Esophagus squamous epithelium (tissue), 5 donors: ENCODE measurements at places on chromosomes 7 and 10.

GRCh38 chr10:114306116-114306973 lies 67.3 kb downstream of the VWA2 start:
- DNase-seq: no peak

- DNase-seq: no peak
Observed at GRCh38 chr7:150978126-150978789, at the start of gene KCNH2. Gene KCNH2 (minus strand): TSS chr7:150978321. CDS start chr7:150977913, 408 bp downstream.

GRCh38 chr10:16967866-16968415 lies 150.7 kb upstream of the RSU1 start:
- no peak for DNase-seq

- DNase-seq: no peak
Observed at GRCh38 chr7:105678811-105679495, 97.7 kb upstream of the EFCAB10 start.

GRCh38 chr10:103487410-103487708 lies 6.1 kb upstream of the NEURL1 start:
- DNase-seq: no peak

GRCh38 chr7:157017603-157018327 lies 7.3 kb upstream of the MNX1 start:
- DNase-seq: no peak

DNA sequence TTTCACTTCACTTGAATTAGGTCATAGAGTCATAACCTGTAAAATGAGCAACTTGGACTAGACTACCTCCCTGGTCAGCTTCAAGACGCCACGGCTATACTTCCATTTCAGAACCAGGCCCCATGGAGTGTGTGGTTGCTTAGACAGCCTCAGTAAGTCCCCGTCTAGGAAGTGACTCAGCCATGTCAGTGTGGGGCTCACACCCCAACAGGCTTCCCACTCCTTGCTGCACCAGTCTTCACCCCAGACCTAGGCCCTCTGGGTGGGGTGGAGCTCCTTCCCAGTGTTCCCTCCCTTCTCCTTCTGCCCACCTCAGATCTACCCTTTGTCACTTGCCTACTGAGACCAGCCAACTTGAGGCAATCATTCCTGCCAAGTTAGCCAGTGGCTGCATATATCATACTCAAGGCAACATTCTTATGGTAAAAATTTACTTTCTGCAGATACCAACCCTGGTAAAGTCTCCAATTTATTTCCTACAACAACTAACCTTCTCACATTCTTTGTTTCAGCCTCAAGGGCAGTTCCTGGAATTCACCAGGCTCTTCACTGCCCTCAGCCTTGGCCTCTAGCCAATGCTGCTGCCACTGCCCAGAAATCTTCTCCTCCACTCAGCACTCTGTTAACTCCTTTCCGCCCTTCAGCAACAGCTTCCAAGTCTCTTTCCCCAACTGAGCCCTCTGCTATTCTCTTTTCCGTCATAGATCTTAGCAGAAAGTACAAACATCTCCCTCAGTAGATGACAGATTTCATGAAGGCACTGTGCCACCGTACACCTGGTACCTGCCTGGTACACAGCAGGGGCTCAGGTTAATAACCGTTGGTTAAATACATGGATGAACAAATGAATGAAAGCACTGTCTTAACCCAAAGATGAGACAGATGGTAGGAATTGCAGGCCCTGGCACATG lies 31.3 kb upstream of the ZNRF2 start:
- no peak for DNase-seq

- DNase-seq: no peak
Observed at GRCh38 chr10:78529262-78529661, 495.6 kb downstream of the RPS24 start.

DNA sequence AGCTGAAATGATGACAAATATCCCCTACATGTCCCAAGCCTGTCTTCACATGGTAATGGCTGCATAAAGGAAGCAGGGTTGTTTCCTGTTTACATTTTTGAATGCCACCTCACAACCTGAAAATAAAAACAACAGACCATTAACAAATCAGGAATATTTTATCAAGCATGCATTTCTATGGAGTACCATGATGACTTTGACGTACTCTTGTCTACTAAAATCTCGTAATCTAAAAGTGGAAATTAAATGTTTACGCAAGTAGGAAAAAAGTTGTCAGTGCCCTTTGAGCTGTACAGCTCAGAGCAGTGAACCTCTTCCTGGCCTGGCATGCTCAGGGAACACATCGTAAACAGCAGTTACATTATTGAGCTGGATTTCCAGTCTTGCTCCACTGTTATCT lies 194.1 kb downstream of the INHBA start:
- no peak for DNase-seq

- no peak for DNase-seq
Observed at GRCh38 chr10:124066126-124066700, 27.2 kb downstream of the CHST15 start.

GRCh38 chr7:36942955-36943354 lies 218.7 kb upstream of the AOAH start:
- DNase-seq: no peak

GRCh38 chr7:146773506-146773905 lies 656.9 kb downstream of the CNTNAP2 start:
- DNase-seq: no peak

DNA sequence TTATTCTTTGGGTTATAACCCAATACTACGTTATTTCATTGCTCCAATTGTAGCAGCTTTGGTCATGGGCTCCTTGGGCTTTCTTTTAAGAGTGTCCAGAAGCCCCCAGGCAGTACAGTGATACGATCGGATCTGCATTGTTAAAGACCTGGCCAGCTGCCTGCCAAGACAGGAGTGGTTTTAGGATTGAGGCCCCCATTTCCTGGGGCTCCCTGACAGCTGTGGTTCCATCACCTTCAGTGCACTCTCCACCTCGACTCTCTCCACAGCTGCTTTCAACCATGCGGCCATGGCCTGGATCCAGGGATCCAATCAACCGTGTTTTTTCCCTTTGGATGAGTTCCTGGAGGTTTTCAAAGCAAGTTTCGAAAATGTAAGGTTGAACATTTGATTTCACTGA lies 123.4 kb upstream of the BTBD16 start:
- no peak for DNase-seq

- DNase-seq: no peak
Observed at GRCh38 chr10:99784727-99785441, 2.4 kb downstream of the ABCC2 start.

DNA sequence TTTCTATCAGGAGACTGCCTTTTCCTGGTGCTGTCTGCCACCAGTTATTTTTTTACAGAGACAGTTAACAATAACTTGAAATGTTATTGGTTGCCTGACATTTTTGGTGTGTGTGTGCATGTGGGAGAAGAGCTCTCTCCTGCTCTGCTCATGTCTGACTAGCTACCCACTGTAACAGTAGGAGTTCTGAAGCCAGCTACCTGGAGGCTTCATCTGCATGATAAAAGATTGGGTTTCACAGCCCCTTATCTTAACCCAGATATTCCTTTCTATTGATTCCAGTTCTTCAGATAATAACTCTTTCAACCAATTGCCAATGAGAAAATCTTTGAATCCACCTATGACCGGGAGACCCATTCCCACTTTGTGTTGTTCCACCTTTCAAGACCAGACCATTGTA lies 237.4 kb upstream of the PPP1R3A start:
- no peak for DNase-seq

- no peak for DNase-seq
Observed at GRCh38 chr10:113148901-113149300, 198.9 kb downstream of the TCF7L2 start.

- DNase-seq: no peak
Observed at GRCh38 chr10:34816501-34817002, 1.5 kb upstream of the PARD3 start.

GRCh38 chr10:31288962-31289361 lies 30.1 kb upstream of the ZEB1 start:
- no peak for DNase-seq

DNA sequence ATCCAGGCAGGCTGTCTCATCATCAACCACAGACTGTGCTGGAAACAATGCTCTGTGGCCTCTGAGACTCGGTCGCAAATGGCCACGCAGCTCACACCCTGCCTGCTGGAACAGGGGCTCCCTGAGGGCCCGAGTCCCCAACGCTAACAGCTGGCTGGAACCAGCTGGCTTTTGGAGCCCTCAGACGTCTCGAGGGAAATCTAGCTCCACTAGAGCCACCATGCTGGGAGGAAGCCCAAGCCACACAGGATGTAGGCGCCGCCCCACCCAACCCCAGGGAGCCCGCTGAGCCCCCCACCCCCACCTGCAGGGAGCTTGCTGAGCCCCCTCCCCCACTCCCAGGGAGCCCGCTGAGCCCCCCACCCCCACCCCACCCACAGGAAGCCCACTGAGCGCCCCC lies 21.4 kb upstream of the PDGFA start:
- DNase-seq: no peak

GRCh38 chr7:6558837-6559236 lies 7.6 kb upstream of the GRID2IP start:
- DNase-seq: no peak

GRCh38 chr10:49837051-49837478 lies 74.9 kb upstream of the OGDHL start:
- no peak for DNase-seq

DNA sequence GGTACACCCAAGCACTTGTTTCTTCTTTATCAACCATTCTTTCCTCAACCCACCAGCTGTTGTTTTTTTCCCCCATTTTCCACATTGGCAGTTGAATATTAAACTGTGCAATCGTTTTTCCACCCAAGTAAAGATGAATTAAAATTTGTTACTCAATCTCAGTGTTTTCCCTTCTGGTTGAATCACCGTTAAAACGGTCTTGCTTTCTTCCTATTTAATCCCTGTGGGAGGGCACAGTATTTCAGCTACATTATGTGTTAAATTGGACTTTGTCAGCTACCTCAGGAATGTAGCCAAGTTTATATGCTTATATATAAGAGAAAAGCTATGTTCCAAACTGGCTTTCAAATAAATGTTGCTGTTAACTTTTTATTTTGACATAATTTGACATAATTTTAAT lies 19.9 kb downstream of the SLC35G1 start:
- DNase-seq: no peak
